Heart left ventricle (tissue), 16 donors: ENCODE measurements at places on chromosomes 2 and 18. TPM values are rescaled to one million over a fixed set of nuclear protein-coding genes. Genes with fewer than 3 reads are reported as not detected.
A peak's percentile ranks its signal among the peaks of the same experiment; 100 is the strongest.

The RETSAT gene
- 50.9 TPM for total RNA-seq

The PLEK gene
- total RNA-seq, result 1.9 TPM

The PSMA8 gene
- not detected for total RNA-seq

The IGFBP2 gene
- total RNA-seq, result 113 TPM

The CABYR gene
- 1.0 TPM for total RNA-seq

The CASP10 gene
- 7.1 TPM for total RNA-seq

The TMSB10 gene
- total RNA-seq, result 325 TPM

The GREB1L gene
- 9.0 TPM for total RNA-seq

The DNAJC5G gene
- total RNA-seq, result 0.93 TPM

The STRN gene
- total RNA-seq, result 62.7 TPM

GRCh38 chr2:216074794-216075193 lies 6.8 kb downstream of the PECR start:
- DNase-seq, result no peak

- DNase-seq, result no peak
Observed at GRCh38 chr2:190887089-190887488, 6.5 kb downstream of the GLS start.

- no peak for DNase-seq
Observed at GRCh38 chr2:26822877-26823276, 25.1 kb upstream of the DPYSL5 start.

DNA sequence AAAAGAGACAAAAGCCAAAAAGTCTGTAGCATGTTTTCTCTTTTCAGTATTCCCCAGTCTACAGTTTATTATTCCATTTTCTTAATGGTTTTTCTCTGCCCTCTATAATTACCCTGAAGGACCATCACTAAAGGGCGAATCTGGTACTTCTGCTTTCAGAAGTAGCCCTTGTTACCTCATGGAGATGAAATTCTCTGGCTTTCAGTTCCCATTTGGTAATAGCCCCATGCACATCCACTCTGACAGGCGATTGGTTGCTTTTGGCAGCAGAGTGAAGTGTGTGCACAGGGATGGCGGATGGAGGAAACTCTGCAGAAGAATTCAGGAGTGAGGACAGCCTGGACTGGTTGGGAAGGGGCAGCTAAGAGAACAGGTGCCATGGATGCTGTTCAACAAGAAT lies 66.3 kb upstream of the NABP1 start:
- DNase-seq, result no peak

DNA sequence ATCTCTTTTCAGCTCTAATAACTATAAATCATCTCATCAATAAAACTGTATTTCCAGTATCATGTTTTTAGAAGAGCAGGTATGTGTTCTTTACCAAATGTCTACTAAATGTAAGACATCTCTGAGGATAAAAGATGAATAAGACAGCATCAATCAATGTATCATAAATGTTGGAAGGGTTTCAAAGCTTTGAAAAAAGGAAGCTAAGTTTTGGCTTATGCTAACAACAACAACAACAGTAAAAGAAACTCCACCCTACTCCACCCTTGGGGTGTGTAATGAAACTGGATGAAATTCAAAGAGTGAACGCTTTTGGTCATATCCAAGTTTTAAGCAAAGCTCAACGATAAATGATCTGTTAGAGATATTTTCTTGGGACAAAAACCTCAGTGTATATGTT lies 17.1 kb downstream of the PRKD3 start:
- no peak for DNase-seq

DNA sequence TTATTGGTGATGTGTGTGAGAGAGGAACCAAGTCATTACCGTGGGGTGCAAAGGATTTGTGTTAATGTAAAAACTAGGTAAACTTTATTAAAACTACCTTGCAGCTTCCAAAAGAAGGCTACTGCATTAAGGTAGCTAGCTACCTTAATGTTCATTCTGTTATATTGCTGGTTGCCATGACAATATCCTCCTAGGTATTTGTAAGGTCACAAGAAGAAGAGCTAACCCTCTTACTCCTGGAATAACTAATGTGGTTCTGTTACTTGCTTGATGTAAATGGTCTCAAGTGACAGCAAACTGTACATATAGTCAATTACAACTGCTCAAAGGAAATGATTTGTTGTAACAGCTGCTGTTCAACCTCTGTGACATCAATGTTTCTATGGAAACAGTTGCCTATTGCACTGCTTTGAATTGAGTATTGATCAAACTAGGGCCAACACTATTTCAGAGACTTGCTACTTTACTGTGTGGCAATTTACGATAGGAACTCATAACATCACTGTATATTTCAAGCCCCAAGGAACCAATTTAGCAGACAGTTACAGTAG lies 319.8 kb upstream of the HNRNPA3 start:
- DNase-seq, result no peak

- no peak for DNase-seq
Observed at GRCh38 chr18:35369126-35369525, 8.0 kb downstream of the ZNF396 start.

DNA sequence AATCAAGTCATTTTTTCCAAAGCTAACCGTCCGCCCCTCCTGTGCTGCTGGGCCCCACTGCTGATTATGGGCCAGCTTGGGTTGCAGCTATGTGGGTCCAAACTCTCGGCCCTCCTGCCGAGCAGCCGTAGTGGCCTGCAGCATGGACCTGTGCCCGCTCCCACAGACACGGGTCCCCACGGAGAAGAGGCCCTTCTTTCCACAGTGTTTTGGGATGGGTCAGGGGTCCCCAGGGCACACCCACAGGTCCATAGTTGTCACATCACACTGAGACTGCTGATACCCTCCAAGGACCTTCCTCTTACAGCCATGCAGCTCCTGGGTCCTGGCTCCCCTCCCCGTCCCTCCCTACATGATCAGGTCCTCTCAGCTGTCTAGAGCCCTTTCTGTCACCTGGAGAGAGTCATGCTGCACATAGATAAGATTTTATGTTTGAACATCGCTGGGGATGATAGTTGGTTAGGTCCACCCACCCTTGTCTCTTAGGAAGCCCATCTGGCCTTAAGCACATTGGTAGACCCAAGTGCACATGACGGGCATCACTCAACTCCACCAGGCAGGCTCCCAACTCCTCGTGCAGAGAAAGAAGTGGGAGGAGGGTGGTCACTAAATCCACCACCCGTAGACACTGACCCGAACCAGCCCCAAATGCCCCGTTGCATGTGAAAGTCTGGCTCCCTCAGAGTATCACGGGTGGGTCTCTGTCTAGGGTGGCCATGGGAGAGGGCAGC lies 17.5 kb downstream of the GPR55 start:
- peak; percentile 12 for DNase-seq

DNA sequence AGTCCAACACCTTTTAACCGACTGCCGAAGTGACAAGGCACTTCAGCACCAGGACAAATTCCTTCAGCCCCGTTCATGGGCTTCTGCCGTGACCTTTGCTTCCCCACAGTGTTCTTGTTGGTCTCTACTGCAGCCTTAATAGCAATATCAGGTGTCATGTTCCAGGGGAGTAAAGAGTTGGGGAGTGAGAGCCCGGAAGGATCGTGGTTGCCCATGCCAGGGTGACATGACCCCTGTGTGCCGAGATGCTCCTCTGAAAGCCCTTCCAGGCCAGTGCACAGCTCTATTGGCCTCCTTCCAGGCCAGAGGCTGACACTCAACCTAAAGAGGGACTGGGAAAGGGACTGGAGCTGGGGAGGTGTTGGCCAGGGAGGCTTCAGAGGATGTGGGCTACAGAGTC lies 279.2 kb downstream of the CYRIA start:
- DNase-seq, result peak; percentile 30

DNA sequence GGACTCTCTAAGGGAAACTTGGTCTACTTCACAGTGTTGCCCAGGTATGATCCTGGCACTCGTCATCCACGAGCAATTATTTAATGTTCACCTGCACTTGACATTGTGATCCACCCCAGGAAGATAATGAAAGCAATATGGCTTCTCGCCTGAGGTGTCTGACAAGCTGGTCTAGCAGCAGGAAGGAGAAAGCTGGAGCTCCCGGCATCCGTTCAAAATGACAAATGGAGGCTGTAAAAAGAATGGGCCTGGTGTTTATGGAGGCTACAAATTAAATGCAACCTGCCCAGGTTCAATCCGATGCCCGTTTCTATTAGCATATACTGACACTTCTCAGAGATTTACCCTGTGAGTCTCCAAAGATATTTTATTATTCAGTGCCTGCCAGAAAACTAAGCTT lies 317.6 kb downstream of the CTNNA2 start:
- DNase-seq, result no peak

DNA sequence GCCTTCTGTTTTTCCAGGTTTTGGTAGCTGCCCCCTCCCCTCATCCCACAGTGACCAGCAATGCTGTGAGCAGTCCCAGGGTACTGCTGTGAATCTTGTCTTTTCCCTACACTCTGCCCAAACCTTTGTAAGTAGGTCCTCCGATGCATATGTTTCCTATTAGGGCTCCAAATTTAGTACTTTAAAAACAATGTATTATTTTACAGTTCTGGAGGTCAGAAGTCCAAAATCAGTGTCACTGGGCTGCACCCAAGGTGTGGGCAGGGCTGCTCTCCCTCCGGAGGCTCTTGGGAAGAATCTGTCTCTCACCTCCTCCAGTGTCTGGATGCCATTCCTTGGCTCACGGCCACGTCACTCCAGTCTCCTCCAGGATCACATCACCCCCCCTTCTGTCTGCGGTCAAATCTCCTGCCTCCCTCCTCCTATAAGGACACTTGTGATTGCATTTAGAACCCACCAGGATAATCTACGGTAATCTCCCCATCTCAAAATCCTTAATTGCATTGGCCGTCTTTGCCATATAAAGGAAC lies 208.5 kb downstream of the SH3BP4 start:
- no peak for DNase-seq

GRCh38 chr2:236862961-236863728 lies 222.5 kb upstream of the COPS8 start:
- no peak for DNase-seq

- no peak for DNase-seq
Observed at GRCh38 chr18:77153404-77153803, 20.8 kb upstream of the MBP start.

DNA sequence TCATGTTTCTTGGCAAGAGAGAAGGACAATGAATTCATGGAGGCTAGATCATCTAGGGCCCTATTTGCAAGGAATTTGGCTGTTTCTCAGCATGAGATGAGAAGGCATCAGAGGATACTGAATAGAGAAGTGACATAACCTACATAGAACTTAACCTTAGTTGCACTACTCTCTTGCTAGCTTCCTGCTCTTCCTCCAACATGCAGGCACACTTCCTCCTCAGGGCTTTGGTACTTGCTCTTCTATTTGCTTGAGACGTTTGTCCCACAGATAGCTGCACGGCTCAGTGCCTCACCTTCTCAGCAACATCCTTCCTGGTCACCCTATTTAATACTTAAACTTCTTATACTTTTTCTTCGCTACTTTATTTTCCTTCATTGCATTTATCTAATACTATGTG lies 20.0 kb upstream of the LANCL1 start:
- no peak for DNase-seq

- no peak for DNase-seq
Observed at GRCh38 chr2:168626647-168627046, 170.6 kb downstream of the CERS6 start.

- no peak for DNase-seq
Observed at GRCh38 chr2:8872821-8873432, 35.5 kb upstream of the KIDINS220 start.

GRCh38 chr2:3282056-3282998 lies 95.3 kb downstream of the EIPR1 start:
- peak; percentile 49 for DNase-seq

- DNase-seq, result no peak
Observed at GRCh38 chr2:152132306-152132705, 33.5 kb upstream of the CACNB4 start.

DNA sequence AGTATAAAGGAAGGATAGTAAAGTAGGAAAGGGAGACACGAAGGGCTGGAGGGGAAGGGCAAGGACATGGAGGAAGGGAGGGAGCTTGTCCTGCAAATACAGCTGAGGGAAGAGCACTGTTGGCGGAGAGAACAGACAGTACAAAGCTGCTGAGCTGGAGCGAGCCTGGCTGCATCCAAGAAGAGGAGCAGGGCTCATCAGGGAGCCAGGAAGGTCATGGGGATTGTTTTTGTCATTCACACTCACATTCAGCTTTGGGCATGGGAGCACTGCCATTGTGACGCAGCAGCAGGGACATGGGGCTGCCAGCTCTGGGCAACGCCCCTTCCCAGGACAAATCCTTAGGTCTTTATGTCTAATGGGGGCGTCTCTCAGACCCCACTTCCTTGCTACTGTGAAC lies 125.1 kb downstream of the COPS8 start:
- no peak for DNase-seq

DNA sequence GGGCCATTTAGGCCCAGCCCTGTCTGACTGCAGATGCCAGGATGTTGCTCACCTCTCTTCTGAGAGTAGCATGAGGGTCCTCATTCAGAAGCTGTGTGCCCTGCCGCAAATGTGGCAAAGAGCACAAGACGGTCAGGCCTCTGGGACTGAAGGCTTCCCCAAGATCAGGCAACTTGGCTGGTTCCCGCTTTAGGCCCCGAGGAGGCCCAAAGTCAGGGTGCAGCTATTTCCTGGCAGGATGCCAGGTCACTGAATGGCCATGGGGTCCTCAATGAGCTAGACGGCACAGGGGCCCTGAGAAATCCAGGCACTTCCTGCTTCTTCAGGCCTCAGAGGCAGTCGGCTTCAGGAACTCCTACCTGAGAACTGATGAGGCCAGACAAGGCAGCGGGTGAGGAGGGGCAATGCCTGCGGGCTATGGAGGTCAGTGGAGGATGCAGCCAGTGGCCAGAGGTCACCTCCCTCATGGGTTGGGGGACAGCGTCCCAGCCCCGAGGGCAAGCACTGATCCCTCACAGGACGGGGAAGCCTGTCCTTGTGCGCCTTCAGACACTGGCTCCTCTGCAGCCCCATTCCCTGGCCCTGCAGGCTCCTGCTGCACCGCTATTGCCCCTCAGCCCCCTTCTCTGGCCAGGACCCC lies 44.9 kb downstream of the LMAN2L start:
- no peak for DNase-seq

GRCh38 chr2:225069477-225069876 lies 27.2 kb upstream of the DOCK10 start:
- no peak for DNase-seq

DNA sequence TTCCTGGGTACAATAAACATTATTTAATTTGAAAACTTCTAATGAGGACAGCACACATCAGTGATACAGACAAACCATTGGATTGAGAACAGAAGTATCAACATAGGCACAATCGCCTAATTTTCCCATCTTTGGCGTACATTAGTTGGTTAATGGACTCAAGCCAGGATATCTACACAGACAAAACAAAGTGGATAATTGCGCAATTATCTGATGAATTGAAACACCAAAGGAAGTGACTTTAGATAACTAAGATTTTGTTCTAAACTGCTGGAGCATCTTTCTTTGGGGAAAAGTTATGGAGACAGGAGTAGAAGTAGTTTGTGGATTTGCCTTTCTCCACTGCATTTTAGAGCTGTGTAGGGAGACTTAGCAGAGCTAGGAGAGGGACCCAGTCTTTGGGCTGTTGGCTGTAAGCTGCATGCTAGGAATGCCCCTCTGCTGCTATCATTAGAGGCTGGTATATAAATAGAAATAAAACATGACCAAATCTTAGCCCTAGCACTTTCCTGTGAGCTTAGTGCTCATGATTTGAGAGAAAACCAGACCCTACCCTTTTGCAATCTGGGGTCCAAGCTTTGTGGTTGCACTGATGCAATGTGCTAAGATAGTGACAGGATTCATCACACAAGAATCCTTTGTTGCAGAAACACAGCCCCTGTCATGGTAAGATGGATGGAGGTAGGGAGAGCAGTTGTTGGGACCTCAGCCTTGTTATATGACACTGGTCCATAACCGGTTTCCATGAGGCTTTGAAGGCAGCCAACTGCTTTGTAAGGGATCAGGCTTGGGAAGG lies 264.5 kb upstream of the PIK3C3 start:
- no peak for DNase-seq
